Vagina (tissue), 2 donors: ENCODE measurements at places on chromosomes 4 and X.

- DNase-seq, result no peak
Measured at GRCh38 chrX:28099166-28099565, 117.9 kb upstream of the DCAF8L1 start.

GRCh38 chrX:27889878-27890277 is 82.1 kb downstream of the MAGEB10 start:
- DNase-seq, result no peak

- no peak for DNase-seq
Measured at GRCh38 chr4:5712517-5712916, 1.5 kb downstream of the EVC start.

DNA sequence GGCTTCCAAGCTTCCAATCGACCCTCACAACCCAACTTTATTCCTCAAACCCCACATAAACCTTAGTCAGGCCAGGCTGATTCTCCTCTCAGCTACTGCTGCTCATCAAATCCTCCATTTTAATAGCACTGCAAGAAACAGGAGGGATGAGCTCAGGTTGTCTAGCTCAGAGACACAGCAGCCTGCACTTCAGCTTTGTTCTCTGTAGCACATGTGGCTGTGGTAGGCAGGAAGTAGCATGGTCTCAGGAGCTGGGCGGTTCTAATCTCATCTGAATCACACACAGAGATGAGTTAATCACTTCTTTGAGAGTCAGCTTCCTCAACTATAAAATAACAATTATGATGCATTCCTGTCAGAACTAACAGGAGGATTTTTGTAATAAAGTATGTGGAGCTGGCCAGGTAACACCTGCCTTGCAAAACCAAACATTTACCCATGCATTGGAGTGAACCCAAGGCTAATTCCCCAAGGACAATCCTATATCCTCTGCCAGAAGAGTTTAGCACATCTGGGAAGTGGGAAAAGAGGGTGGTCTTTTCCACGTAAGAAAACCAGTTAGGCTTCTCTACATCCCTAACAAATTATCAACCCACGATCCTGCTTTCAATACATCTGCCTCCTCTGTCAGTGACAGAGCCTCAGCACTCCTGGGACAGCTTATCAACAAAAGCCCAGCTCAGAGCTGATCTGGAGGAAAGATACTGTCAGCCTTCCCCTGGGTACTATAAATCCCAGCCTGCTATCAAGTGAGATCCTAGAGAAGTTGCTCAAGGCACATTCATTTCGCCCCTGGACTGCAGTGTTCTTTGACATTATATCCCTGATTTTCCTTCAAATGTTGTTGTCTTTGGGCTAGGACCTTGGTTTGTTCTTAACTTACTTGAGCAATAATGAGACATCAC is 32.8 kb downstream of the ELOVL6 start:
- DNase-seq, result no peak

GRCh38 chr4:149292425-149293007 is 523.1 kb downstream of the IQCM start:
- DNase-seq, result no peak

- no peak for DNase-seq
Measured at GRCh38 chr4:36476135-36476534, 194.7 kb downstream of the DTHD1 start.

DNA sequence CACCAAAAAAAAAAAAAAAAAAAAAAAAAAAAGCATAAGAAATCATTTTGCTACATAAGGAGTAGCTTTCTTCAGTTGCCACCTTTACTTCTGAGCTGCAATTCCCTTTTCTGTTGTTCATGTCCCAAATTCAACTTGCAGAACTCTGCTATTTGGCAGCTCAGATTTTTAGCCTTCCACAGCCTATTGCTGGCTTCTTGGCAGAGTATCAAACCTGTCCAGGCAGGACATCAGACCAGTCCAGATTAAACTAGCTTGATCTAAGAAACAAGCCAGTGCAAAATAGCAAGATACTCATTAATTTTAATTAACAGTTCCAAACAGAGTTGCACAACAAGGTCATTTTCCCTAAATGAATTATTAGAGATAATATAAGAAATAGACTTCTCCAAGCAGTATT is 123.6 kb upstream of the NR3C2 start:
- no peak for DNase-seq

GRCh38 chr4:128879971-128880370 is 70.5 kb downstream of the JADE1 start:
- DNase-seq, result no peak

GRCh38 chr4:170089274-170089667 is 485 bp downstream of the AADAT start:
- DNase-seq, result no peak

DNA sequence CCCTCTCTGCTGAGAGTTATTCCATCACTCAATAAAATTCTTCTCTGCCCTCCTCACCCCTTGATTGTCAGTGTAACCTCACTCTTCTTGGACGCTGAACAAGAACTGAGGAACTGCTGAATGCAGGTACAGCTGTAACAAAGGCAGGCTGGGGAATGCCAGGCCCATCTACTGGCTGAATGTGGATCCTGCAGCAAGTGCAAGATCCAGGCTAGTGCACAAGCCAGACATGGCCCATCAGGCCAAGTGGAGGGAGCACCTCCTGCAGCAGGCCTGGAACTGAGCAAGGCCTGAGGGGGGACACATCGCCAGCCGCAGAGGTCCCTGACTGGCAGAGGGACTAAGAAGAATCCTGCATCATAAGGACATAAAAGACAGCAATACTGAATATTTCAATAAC is 411.8 kb upstream of the PCDH10 start:
- no peak for DNase-seq

- no peak for DNase-seq
Measured at GRCh38 chr4:10173037-10173753, 56.6 kb upstream of the WDR1 start.

DNA sequence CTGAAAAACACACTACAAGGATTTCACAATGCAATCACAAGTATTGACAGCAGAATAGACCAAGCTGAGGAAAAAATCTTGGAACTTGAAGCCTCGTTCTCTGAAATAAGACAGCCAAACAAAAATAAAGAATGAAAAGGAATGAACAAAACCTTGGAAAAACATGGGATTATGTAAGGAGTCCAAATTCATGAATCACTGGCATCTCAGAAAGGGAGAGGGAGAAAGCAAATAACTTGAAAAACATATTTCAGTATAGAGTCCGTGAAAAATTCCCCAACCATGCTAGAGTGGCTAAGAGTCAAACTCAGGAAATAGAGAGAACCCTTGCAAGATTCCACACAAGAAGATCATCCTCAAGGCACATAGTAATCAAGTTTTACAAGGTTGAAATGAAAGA is 178.5 kb upstream of the CTSO start:
- DNase-seq, result no peak

DNA sequence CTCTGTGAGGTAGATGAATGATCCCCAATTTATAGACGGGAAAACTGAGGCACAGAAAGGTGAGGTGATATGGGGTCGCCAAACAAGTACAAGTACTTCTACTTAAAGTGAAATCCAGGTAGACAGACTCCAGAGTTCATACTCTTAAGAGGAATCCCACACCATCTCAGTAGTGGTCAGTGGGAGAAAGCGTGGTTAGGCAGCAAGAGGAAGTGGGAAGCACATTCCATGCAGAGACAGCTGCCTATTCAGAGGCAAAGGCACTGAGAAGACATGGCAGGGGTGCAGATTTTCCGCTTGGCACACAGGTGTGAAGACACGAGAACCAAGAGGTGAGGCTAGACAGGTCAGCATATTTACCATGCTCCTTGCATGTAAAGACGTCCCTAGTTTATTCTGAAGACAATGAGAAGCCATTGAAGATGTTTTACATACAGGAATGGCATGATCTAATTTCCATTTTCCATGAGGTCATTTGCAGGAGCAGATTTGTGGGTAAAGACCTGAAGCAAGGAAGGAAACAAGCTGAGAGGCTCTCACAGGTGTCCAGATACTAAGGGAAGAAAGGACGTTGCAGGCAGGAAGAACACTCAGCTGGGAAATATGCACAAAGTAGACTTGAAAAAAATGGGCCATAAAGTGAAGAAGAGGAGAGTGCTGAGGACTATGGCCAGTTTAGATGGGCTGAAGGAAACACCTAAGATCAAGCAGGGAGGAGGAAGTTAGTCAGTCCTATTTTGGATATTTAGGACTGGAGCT is 17.3 kb upstream of the CLNK start:
- no peak for DNase-seq

DNA sequence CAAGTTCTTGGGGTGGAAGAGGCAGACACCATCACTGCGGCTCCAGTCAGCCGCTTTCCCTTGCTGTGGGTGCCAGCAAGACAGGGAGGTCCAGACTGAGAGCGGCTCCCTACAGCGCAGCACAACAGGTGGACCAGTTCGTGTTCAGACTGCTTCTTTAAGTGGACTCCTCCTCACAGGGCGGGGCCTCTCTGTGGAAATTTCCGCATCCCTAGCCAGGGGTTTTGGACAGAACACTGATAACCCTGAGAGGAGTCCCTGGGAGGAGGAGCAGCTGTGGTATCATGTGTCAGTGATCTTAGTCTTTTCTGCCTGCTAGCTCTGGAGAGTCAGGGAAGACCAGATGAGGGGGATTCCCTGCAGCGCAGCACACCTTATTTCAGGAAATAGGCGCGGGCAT is 48.5 kb downstream of the MAGEC2 start:
- DNase-seq, result no peak

DNA sequence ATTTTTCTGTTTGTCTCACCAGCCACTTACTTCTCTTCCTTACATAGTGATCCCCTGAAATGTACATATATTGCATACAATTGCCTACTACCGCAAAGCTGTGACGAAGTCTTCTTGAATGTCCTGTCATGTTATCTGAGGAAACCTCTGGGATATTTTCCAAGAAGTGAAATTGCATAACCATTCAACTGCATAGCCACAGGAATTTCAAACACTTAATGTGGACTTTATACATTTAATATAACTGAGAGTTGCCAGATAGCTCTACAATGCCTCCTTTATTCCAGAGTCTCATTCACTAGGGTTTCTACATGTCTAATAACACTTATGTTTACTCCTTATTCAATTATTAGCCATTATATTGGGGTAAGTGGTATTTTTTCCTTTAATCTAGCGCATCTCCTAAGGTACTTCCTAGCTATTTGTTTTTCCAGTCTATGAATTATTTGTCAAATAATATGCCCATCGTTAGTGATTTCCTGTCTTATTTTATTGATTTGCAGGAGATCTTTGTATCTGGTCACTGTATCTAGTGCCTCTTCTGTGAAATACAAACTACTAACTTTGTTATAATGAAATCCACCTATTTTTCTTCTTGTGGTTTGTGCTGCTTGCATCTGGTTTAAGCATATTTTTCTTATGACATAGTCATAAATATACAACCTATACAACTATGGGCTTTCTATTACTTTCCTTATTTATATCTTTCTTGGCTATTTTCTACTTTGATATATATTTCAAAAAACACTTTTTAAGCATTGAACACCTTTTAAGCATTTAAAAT is 69.2 kb upstream of the GRID2 start:
- no peak for DNase-seq

DNA sequence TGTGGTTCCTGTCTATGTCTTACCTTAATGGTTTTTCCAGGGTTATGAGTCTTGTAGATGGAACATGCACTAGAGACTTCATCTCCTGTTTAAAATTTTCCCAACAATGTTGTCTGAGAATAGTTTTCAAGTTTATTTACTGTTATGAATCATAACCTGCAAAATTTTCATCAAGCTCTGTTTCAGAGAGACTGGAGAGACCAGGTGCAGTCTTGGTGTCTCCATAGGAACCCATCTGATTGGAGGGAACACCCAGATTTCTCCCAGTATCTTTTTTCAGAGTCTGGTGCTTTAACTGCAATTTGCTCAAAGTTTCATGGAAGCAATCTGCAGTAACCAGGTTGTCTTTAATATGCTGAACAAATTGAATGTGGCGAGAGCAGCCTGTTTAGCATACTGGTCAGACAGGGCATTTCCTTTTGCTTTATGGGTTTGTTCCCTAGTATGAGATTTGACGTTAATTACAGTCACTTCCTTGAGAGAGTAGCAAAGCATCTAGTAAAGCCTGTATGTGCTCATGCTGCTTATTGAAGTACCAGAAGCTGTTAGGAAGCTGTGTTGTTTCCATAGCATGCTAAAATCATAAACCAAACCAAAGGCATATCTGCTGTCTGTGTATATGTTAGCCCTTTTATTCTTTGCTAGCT is 18.8 kb upstream of the VSIG1 start:
- no peak for DNase-seq

GRCh38 chrX:141278306-141278705 is 36.0 kb upstream of the SPANXC start:
- DNase-seq, result no peak

- DNase-seq, result no peak
Measured at GRCh38 chrX:94366616-94367015, 692.6 kb downstream of the FAM133A start.

GRCh38 chr4:135838889-135839288 is 1637.3 kb upstream of the PABPC4L start:
- DNase-seq, result no peak

DNA sequence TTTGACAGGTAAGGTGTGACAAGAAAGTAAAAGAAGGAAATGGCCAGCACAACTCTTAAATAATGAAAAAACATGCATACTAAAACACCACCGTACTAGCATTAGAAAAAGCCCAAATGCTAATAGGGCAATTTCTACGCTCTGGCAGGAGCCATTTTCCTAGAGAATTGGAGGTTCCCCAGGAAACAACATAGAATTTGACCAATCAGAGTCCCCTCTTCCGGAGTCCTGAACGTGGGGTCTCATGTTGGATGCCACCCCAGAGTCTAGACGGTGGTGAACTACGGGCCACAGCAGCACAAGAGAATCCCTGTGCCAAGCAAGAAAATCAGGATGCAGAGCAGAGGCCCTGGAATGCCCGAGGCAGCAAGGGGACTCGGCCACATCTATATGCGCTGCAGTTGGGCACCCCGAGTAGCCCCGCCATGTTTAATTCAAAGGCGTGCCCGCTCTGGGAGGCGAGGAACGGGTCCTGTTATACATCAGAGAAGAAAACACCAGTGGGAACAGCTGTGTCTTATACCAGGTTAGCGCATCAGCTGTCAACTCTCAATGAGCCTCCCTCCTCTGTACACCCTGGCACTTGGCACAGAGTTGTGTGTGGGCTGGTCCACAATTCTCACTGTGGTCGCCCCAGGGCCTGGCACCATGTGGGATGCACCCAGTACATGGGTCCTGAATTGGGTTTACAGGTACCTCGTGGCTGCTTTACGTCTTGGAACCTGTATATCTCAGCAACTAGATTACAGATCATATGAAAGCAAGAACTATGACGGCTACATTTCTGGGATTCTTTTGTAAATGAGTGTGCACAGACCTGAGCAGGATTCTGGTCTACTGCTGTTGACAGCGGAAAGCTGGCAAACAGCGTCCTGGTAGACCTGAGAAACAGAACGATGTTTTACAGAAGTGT is 52.1 kb downstream of the SEL1L3 start:
- DNase-seq, result no peak

DNA sequence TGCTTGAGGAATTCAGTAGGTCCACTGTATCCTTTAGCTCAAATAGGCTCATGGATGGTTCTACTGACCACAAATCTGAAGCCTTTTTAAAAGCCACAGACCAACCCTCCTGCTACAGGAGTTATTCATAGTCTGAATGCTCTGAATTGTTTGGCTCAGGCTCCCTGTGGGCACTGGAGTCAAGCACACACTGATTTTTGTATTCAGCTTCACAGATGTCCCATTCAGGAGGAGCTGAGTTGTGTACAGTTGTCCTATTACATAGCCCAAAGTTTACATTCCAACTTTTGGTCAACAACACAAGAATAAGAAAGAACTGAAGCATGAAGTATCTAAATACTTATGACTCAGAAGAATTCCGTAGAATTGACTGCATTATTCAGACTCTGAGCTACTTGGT is 243.9 kb downstream of the UNC5C start:
- no peak for DNase-seq
